ENCODE measurements at places on chromosomes 6 and 20.

DNA sequence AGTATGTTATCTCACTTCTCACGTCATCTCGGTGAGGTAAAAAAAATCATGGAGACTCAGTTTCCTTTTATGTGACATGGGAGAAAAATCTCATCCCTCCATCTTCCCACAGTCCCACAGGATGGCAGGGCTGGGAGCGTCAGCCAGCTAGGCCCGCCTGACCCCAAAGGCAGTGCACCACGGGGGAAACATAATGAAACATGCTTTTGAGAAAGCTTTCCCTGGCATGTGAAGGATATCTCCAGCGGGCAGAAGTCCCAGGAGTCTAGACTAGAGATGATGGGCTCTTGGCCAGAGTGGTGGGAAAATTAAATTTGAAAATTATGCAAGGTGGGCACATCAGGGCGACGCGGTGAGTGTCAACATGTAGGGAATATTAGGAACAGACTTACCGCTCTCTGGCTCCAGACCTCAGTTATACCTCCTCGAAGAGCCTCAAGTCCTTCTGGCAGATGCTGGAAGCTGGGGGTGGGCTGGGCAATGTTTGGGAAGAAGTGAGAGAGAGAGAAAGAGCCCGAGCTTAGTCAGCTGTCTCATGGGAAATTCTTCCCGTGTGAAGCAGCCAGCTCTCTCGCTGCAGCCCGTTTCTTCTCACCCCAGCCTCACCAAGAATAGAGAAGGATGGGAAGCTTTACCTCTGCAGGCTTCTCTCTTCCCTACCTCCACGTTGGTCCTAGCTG is 52.3 kb downstream of the MOCS1 start:
- no peak for DNase-seq

- no peak for DNase-seq
These were observed 6.6 kb downstream of the UFL1 start for GRCh38 chr6:96528193-96528592.

DNA sequence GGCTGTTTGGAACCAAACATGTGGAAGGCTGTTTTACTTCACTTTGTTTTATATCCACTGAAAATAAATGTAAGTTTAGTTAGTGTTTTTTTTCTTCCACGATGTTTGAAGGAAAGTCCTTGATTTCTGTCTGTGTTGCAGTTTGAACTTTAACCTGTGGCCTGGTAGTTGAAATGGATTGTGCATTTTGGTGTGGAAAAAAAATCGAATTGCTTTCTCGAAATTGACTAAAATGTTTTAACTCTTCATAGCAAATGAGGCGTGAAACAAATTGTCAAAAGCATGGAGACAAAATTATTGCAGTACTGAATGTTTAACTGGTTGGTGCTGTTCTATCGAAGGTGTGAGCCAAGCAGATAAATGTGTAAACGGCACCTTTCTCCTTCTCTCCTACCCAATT is 24.5 kb downstream of the ARID1B start:
- no peak for DNase-seq

DNA sequence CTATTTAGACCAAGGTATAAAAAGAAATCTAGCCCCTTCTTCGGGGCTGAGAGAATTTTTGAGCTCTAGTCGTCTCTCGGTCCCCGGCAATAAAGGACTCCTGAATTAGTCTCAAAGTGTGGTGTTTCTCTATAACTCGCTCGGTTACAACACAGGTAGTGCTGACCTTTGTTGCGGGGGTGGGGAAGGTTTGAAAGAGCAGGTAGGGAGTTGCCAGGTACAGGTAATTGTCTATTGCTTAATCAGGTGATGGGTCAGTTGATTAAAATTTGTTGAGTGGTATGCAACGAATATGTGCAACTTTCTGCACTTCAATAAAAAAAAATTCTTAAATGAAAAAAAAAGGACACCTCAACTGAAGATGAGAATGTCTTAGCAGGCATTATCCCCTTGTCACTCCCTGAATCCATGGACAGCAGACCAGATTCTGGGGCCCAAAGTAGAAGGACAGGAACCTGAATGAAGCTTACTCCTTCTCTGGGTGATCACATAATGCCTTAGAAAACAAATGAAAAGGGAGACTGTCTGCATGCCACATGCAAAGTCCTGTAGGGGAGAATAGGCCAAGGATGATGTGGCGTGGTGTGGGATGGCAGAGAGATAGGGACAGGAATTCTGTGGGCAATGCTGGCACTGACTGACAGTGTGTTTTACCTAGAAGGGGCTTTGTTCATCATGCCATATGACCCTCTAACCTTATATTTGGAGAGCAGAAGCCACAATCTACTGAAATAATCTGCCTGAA is 157.6 kb upstream of the OLIG3 start:
- DNase-seq: no peak

GRCh38 chr6:41427642-41428335 is 92.4 kb downstream of the NCR2 start:
- no peak for DNase-seq
